ENCODE measurements at places on chromosomes 2 and 18. TPM values are rescaled to one million over a fixed set of nuclear protein-coding genes. Genes with fewer than 3 reads are reported as not detected.

DNA sequence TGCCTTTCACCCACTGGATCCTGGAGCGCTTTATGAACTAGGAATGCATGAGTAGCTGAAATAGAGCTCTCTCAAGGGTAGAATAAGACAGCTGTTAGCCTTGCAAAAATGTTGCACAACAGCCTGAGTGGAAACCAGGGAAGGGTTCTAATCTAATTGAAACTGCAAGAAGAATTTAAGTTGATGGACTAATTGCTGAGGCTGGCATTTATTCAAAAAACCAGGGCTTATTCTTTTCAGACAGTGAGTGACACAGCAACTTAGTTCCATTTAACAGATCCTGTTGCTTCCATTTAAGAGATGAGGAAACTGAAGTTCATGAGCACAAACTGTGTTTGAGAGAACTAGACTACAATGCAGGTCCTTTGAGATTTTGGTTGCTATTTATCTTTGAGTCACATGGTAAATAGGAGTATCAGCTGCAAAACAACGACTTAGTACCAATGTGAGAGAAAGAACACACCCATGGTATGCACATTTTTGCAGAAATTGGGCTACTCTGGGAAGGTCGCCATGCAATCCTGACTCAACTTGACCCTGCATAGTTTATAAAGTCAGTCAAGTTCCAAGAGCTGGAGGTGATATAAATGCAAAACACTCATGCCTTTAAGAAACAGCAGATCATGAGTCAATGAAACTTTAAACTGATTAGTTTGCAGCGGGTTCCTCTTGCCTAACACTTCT lies 76.4 kb upstream of the PARD3B start:
- no peak for DNase-seq

DNA sequence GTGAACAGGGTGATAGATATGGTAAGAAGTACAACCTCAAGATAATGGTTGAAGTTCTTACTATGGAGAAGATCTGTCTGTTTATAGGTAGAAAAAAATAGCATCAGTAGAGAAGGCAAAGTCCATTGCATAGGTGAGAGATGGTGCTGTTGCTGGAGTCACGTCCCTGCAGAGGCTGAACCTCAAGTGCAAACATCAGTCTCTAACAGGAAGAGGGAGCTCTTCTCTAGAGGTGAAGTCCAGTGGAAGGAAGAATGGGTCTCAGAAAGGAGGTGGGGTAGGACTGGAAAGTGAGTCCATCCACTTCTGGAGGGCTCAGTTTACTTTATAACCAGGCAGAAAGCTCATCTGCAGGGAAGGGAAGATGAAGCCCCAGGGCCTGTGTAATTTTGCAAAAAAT lies 337.7 kb downstream of the MEIS1 start:
- no peak for DNase-seq

Gene EML6
- 2.1 TPM for total RNA-seq

- no peak for DNase-seq
Observed at GRCh38 chr18:47898055-47898454, 32.4 kb downstream of the SMAD2 start.

DNA sequence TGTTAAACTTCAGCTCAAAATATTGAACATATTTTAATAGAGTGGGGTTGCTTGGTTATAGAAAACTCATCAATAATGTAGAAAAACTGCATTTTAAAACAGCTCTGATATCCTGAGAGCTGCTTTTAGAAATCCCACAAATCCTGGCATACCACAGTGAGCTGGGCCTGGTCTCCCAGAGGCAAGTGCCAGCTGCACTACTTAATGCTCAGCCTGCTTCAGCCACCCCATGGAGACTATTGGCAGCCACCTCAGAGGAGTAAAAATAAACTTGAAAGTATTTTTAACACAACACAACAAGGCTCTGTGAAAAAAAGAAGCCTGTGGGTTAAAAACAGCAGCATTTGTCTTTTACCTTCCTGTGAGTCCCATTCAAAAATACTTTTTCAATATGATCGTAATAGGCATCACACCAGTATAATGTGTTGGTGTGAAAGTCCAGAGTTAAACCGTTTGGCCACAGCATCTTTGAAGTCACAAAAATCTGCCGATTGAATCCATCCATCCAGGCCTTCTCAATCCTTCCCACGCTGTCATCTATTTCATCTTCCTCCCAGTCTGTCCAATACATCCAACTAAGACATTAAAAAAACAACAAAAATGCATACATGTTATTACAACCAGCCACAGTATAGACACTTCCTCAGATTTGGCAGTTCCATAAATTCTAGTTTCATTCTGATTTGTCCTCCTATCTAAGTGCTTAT lies 1115.3 kb downstream of the LRP1B start:
- DNase-seq: no peak

- no peak for DNase-seq
Observed at GRCh38 chr2:129191530-129191929, 787.9 kb upstream of the RAB6C start.

Gene CREG2
- total RNA-seq: 0.26 TPM

DNA sequence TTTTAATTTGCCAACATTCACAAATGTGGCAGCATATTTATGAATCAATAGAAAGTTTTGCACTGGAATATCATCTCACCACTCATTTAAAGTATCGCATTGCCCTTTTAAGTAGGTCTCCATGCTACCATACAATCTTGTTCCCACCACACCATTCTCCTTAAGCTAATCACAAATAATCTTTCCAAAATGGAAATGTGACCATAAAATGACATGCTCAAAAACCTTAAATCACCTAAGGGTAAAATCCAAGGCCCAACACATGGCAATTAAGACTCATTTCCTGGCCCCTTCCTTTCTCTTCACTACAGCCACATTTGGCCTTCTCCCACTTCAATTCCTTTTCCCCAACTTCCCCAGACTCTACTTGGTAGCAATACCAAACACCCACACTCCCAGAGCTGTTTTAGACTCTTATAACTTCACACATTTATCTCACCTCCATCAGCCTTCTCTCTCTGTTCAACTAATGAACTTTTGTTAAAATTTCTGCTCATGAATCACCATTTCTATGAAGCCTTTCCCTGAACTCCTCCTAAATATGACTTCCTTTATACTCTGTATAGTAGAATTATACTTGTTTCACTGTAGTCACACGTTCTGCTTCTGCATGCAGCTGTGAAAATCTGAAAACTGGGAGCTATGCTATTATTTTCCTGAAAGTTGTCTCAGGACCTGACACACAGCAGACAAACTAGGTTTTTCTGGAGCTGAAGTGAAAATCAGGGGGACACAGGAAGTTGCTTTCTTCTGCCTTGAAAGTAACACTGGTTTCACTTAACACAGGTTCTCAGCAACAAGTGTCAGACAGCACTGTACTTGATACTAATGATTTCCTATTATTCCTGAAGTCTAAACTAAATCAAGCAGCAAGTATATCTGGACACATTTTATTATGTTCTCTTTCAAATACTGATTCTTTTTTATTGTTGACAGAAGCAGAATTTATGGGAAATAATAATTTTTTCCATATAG lies 303.9 kb downstream of the ZEB2 start:
- no peak for DNase-seq

DNA sequence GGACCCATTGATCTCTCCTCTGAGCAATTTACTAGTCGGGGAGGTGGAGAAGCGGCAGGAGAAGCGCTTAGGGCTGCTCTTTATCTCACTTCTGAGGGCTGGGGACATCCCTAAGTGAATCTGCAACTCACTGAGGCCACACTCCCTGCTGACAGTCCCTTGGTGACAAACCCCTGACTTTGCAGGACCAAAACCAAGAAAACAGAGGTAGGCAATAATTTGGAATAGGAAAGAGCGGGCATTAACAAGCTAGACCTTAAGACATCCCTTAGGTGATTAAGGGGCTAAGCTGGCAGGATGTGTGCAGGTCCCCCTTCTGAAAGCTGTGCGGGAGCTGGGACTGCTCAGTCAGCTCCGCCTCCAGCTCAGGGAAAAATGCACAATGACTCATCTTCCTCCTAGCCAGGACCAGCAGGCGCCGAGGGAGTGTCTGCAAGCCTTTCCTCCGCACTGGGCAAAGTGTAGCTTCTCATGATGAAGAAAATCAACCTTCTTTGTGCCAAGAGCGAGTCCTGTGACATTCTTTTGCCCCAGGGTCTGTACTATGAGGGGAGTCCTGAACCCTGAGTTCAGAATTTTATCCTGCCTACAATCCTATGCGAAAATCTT lies 63.3 kb downstream of the BOD1L2 start:
- DNase-seq: peak; percentile 85

Gene PLEKHA3
- 37.4 TPM for total RNA-seq

Gene DTNB
- total RNA-seq: 35.9 TPM

DNA sequence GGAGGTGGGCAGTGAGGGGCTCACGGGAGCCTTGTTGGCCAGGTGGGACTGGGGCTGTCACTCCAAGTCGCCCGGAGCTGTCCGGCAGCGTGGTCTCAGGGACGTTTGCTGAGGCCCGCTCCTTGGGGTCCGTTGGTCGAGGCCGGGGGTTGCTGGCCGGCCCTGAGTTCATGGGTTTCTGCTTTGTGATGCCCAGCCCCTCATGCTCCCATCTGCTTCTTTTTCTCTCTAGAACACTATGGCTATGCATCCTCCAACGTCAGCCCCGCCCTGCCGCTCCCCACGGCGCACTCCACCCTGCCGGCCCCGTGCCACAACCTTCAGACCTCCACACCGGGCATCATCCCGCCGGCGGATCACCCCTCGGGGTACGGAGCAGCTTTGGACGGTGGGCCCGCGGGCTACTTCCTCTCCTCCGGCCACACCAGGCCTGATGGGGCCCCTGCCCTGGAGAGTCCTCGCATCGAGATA lies 14.5 kb downstream of the NFATC1 start:
- no peak for DNase-seq

Gene DAW1
- total RNA-seq: not detected

Gene CYP27C1
- 0.26 TPM for total RNA-seq

- no peak for DNase-seq
Observed at GRCh38 chr2:159879051-159879604, 81.1 kb upstream of the CD302 start.

DNA sequence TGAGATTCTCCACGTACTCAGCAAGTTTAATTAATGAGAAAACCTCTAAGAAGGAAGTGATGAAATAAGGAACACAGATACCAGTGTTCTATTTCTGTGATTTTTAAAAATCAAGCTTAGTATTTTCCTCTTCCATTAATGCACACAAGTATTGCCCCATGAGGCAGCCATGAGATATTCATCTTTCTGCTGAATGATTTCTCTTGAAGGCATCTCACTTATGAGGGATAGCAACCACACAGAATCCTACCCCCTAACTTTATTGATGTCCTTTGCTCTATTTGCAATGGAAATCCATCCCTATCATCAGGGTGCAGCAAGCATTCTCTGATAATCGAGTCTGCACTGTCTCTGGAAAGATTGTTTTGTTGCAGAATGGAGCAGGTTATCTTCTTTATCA lies 244.1 kb upstream of the NRP2 start:
- DNase-seq: no peak

DNA sequence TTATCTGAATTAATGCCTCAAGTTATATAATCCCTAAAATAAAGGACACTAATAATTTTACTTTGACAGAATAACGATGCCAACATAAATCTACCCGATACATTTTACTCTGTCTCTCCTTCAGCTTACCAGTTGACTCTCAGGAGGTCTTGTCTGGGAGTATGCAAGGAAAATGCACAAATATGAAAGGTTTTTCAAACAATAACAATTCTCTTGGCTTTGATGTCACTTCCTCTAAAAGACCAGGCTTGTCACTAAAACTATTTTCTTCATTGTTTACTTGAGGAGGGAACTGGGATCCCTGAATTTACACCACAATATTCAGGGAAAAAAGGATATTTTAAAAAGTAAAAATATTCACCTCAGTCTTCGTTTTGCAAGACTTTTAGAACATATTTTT lies 97.2 kb downstream of the SOS1 start:
- DNase-seq: no peak

Gene TEKT4
- total RNA-seq: 0.14 TPM

- peak; percentile 65 for DNase-seq
Observed at GRCh38 chr2:121185571-121186074, 99.4 kb downstream of the TFCP2L1 start.

Gene PSD4
- total RNA-seq: 70.3 TPM

GRCh38 chr2:176118601-176119339 lies 2.2 kb downstream of the HOXD10 start:
- no peak for DNase-seq

DNA sequence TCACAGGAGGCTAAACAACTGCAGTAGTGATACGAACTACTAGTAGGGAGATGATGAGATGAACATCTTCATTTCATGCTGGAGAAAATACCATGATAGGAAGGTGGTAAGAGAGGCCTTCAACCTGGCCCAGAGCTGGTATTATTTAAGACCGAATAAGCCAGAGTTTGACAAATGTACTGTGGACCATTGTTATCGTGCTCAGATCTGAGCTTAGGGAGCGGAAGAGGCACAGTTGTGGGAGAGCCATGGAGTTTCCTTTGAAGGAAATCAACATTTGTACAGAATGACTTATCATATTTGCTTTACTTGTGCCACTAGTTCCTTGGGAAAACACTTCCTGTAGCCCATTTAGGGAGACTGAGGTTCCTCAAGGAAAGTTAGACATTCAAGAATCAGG lies 260.6 kb upstream of the TNP1 start:
- DNase-seq: no peak

DNA sequence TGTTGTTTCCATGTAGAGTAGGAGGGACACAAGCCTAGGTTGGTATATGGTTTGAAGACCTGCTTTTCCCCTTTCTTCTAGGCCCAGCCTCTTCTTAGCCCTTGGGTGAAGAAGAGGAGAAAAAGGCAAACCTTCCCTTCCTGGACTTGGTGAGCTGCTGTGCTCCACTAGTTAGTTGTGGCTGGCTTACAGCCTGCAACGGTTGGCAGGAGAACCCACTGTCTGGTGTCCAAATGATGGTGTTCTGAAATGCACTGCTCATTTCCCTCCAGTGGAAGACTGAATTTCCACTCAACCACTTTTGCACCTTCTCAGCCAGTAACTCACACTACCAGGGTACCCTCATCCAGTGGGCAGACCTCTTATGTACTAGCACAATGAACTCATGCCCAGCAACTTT lies 824.1 kb downstream of the NRXN1 start:
- DNase-seq: no peak

- no peak for DNase-seq
Observed at GRCh38 chr2:238289574-238289973, 1.2 kb upstream of the PER2 start.

Gene DTNA
- 53.4 TPM for total RNA-seq

DNA sequence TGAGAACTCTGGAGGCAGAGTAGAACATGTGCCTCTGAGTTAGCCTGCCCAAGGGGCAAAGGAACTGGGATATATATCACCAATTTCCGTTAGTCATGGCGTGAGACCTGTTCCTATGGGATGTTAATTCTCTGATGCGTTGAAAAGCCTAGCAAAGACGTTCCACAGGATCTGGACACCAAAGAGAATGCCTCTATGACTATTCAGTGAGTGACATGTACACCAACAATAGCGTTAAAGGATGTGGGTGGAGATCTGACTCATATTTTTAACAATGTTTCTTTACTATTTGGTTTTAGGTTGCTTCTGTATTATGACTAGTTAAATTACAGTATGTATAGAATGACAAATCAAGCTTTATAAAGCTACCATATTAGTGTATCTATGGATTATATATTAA lies 320.9 kb upstream of the MC4R start:
- DNase-seq: no peak

- DNase-seq: no peak
Observed at GRCh38 chr2:240364961-240365775, 70.3 kb upstream of the GPC1 start.

All from mucosa of gallbladder (tissue), 1 donor.